ENCODE measurements at places on chromosomes 12 and 14.

DNA sequence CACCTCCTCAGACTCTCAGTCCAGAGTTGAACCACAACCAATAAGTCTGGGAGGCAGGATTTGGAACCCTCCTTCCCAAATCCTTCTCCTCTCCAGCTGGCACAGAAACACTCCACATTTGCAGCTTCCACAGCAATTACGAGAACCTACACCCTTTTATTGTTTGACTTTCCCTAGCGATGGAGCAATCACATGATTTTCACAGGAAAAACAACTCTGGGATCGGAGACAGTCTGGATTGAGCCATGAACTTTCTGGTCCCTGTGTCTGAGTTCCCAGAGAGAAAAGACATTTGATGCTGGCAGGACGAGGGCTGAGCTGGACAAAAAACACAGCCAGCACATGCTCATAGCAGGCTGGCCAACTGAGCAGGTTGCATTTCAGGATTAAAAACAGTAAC lies 49.0 kb upstream of the STON2 start:
- DNase-seq, result no peak

DNA sequence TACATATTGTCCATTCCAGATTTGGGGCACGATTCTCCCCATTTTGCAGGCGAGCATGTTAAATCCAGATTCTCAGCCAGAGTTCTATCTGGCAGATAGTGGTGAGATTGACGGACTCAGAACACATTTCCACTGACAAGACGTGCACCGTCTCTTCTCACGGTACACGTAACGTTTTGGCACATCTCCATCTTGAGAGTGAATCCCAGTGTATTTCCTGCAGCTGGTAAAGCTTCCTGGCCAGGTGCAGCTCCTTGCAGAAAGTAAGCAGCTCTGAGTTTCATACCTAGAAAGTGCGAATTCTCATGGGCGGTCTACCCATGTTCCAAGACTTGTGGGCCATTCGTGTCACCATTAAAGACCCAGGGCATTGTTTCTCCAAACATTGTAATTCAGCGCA lies 102.6 kb downstream of the TSPAN9 start:
- DNase-seq, result no peak

DNA sequence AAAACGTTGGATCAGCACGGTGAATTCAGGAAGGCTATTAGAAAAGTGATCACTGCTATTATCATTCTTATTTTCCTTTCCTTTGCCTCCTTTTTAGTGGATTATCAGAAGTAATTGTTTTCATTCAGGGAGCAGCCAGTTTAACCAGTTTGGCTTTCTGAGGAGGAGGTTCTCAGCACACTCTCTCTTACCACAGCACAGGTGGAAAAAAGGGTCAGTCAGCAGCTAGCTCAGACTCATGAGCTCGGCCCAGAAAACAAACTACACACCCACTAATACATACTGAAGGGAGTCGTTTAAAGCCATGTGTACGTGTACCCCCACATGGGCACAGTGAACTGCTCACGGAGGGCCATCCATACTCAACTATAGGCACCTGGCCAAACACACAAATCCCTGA lies 23.2 kb upstream of the MAGOHB start:
- DNase-seq, result no peak

GRCh38 chr14:23129759-23130316 lies 10.8 kb upstream of the CEBPE start:
- no peak for DNase-seq

DNA sequence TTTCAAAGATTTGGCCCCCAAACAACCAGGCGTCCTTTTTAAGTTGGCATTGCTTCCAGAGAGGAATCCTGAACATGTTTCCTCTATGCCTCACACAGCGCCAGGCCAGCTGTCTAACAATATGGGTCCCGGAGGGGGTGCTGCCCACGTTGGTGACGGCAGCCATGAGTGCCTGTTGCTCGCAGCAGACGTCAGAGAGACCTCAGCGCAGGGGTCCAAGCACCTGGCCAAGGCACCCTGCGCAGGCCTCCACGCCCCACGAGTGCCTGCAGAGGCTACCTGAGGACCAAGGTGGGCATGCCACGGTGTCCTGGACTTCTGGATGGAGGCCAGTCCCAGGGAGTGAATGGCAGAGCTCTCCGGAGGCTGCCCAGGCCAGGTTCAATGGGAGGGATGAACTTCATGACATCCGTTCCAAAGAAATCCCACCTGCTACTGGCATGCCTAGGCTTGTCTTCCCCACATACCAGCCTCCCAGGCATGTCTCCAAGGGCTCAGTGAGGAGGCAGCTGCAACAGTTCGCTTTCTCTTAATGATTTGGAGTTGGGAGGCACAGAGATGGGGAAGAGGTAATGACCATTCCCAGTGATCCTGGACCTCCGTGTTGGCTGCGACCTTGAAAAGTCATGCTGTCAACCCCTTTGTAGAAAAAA lies 11.6 kb upstream of the FOXN3 start:
- DNase-seq, result peak; percentile 96

GRCh38 chr14:25574628-25575325 lies 524.8 kb upstream of the STXBP6 start:
- no peak for DNase-seq

DNA sequence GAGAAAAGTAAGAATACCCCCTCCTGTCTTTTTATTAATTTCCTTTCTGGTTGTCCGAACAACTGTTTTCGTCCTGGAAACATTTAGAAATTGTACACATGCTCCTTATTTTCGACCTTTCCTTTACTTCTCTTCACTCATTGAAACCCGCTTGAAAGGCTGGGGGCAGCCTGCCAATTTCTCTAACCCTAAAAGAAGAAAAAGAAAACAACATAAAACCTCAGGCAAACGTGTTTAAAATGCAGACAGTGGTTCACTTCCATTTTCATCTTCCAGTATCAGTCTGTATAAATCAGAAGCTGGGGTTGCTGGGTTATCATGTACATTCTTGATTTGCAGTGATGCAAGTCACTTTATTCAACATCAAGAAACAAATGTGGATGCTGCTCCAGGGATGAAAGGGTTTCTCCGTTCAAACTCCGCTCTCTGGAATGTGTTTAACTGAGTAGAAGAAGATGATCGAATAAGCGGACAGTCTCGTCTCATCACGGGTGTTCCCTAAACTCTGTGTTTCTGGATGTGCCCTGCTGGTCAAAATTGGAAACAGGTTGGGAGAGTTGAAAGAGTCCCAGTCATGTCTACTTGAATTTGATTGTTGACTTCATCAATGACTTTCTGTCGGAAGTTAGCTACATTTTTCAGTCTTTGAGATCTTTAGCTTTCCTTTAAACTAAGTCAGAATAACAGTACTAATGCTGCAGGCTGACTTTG lies 1042.2 kb downstream of the BCL11B start:
- DNase-seq, result no peak

DNA sequence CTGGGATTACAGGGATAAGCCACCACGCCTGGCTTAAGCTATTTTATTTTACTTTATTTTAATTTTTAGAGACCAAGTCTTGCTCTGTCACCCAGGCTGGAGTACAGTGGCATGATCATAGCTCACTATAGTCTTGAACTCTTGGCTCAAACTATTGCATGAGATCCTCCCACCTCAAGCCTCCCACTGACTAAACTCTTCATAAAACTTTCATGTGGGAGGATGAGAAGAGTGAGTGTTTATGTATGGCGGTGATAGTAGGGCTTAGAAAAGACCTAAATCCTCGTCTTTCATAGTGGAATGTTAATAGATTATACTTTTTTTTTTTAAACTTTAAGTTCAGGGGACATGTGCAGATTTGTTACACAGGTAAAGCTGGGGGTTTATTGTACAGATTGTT lies 23.5 kb upstream of the PPP4R3A start:
- DNase-seq, result no peak

DNA sequence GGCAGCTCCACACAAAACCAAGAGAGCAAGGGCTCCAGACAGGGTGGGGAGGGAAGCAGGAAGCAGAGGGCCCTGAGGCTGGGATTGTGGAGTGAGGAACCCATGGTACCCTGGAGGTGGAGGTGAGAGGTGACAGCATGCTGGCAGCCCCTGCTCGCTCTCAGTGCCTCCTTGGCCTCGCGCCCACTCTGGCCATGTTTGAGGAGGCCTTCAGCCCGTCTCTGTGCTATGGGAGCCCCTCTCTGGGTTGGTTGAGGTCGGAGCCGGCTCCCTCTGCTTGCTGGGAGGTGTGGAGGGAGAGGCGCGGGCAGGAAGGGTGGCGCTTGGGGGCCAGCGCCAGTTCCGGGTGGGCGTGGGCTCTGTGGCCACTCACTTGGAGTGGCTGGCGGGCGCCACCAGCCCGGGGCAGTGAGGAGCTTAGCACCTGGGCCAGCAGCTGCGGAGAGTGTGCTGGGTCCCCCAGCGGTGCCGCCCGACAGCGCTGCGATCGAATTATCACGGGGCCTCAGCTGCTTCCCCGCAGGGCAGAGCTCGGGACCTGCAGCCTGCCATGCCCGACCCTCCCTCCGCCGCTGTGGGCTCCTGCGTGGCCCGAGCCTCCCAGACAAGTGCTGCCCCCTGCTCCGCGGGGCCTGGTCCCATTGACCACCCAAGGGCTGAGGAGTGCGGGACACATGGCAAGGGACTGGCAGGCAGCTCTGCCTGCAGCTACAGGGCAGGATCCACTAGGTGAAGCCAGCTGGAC lies 196.0 kb downstream of the DACT1 start:
- DNase-seq, result no peak

- no peak for DNase-seq
These were observed 3.5 kb upstream of the CNIH1 start for GRCh38 chr14:54444681-54445080.
